HTR-8/SVneo (cell line): ENCODE measurements at places on chromosomes 4 and X.

DNA sequence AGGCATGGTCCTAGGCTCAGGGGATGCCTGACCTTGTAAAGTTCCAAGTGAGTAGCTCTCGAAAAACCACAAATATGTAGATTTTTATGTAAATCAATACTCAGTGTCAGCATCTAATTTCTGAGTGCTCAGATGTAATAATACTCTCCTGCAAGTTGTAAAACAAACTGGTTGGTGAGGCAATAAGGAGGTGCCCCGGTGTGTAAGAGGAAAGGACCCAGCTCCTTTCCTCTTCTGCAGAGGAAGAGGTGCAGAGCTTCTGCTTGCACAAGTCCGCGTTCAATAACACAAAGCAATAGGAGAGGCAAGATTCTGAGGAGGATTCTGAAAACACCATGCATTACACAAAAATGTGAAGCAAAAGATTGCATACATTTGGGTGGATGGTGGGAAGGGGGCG lies 43.6 kb upstream of the ENPP6 start:
- no peak for DNase-seq

DNA sequence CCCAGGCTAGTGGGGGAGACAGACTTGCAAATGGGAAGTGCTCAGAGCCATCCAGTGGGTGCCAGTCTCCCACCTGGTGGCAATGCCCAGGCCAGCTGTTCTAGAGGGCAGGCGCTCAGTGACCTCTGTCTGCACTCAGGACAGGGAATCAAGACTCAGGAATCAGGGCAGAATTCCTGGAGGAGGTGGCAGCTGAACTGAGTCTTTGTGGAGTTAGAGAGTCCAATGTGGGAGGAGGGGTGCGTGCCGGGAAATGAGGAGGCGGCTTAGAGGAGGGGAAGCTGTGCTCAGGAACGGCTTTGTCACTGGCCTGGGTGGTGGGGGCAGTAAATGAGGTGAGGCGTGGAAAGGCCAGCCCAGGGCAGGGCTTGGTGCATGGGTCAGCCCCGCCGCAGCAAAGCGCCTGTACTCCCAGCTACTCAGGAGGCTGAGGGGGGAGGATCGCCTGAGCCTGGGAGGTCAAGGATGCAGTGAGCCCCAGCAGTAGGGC lies 31.3 kb upstream of the SORCS2 start:
- DNase-seq, result no peak

GRCh38 chr4:88003261-88003660 lies 4.2 kb upstream of the PKD2 start:
- no peak for DNase-seq

DNA sequence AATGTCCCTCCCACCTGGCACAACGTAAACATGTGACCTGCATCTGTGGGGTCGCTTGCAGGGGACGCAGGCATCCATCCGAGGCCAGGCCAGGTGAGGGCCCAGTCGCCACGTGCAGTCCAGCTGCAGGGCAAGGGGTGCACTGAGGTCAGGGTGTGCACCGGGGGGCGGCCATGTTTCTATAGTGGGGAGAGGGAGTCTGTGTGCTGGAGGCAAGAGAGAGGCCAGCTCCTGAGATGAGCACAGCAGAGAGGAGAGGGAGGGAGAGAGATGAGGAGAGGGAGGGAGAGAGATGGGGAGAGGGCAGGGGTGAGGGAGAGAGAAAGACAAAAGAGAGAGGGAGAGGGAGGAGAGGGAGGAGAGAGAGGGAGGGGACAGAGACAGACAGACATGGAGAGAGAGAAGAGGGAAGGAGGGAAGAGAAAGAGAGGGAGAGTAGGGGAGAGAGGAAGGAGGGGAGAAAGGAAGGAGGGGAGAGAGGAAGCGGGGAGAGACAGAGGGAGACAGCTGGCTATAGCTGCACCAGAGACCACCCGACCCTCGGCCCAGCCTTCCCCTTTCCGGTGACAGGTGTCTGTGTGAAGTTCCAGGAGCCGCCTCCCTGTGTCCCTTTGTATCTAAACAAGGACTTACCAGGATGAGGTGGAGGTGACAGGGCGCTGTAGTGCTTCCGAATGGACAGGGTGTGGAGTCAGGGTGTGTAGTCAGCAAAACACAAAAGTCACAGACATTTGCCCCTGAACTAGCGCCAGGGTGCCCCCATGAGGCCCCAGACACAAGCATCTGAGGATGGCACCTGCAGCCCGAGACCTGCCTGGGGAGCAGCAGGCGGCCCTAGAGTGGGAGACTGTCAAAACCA lies 68.7 kb downstream of the ADRA2C start:
- DNase-seq, result no peak

DNA sequence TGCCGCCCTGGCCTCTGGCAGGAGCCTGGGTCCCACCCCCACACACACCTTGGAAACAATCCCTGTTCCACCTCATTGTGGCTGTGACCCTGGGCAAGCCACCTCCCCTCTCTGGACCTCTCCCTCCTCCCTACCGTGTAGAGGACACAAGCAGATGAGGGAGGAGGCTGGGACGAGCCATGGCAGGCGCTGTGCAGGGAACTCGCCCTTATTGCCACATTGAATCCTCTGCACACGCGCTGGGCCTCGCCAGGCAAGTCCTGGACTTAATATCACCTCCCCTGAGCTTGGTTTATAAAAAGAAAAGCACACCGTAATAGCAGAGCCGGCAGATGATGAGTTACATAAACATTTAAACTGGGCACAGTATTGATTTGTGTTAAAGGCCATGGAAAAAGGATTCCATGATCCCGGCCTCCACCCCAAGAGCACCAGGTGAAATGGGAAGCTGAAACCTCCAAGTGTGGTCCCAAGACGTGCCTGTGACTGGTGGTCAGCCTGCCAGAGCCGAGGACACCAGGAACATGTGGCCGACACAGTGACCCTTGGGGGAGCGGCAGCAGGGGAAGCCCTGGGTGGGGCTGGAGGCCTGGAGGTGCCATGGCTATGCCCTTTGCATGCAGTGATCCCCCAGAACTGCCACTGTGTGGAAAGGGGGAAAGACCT lies 81.1 kb downstream of the PPP2R2C start:
- no peak for DNase-seq

- no peak for DNase-seq
Measured at GRCh38 chr4:22778547-22779163, 85.9 kb downstream of the GBA3 start.

GRCh38 chr4:88382621-88383020 lies 4.0 kb downstream of the HERC6 start:
- DNase-seq, result no peak

GRCh38 chr4:7278071-7278765 lies 85.9 kb downstream of the SORCS2 start:
- DNase-seq, result no peak

DNA sequence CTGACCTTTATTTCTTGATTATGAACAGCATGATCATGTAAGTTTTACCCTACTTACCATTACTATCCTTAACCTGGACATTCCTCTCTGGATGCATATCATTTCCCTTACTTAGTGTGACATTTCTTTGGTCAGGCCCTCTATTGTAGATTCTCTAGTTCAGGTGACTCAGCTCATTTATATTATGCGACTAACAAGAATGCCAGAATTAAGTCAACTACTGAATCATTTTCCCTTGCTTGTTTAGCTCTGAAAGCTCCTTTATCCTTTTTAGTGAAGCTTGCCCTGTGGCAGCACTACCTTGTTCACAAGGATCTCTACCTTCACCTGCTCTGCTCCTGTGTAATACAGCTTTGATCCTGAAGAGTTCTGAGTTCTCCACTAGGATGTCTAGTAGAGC lies 15.1 kb upstream of the UGT2B17 start:
- DNase-seq, result no peak

GRCh38 chrX:103253608-103254007 lies 1.3 kb downstream of the TCEAL8 start:
- DNase-seq, result no peak

- DNase-seq, result no peak
Measured at GRCh38 chr4:155445306-155445705, 68.5 kb upstream of the MAP9 start.

DNA sequence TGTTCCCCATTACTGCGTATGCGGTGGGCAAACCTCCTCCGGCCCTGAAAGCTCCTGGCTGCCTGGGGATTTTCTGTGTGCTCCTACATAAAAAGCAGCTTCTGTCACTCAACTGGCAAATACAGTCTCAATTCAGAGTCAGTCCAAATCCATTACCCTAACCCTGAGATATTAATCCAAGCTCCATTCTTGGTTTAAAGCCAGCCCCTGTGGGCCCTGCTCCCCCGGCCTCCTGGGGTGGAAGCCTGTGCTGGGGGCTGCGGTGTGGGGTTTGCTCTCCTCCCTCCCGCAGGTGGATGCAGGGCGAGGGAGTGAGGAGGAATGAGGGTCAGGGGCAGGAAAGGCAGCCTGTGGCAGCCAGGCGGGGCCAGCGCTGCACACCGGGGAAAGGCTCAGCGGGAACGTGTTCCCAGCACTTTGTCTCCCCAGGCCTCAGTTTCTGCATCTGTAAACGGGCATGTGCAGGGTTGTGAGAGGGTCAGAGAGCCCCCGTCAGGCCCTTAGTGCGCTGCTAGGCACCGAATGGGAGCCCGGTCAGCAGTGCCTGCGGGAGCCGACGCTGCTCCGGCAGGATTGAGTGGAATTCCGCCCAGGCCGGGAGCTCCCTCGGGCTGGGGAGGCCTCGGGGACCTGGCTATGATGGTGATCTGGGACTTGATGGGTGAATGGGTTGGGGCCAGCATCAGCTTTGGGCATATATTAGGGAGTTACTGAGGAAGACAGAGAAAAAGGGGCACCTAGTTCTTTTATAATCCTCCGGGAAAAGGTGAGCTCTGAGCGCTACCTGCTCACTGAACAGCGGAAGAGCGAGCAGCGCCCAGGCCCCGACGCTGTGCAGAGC lies 6.3 kb upstream of the RGS12 start:
- DNase-seq, result no peak

- DNase-seq, result no peak
Measured at GRCh38 chrX:153828723-153829548, 1.4 kb downstream of the PDZD4 start.

DNA sequence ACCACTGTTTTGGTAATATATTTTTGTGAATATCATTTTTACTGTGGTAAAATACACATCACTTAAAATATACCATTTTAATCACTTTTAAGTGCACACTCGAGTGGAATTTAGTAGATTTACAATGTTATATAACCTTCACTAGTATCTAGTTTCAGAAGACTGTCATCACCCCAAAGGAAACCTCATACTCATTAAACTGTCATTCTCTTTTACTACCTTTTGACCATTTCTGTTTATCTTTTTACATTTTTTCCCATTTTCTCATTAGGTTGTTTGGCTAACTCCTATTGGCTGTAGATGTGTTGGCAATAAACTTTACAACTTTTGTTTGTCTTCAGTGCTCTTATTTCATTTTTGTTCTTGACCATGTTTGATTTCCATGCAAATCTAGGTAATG lies 1168.3 kb upstream of the PCDH7 start:
- no peak for DNase-seq
